Breast epithelium (tissue), 4 donors: ENCODE measurements at places on chromosomes 1 and 21. TPM values are rescaled to one million over a fixed set of nuclear protein-coding genes. Genes with fewer than 3 reads are reported as not detected.
A peak's percentile ranks its signal among the peaks of the same experiment; 100 is the strongest.

DNA sequence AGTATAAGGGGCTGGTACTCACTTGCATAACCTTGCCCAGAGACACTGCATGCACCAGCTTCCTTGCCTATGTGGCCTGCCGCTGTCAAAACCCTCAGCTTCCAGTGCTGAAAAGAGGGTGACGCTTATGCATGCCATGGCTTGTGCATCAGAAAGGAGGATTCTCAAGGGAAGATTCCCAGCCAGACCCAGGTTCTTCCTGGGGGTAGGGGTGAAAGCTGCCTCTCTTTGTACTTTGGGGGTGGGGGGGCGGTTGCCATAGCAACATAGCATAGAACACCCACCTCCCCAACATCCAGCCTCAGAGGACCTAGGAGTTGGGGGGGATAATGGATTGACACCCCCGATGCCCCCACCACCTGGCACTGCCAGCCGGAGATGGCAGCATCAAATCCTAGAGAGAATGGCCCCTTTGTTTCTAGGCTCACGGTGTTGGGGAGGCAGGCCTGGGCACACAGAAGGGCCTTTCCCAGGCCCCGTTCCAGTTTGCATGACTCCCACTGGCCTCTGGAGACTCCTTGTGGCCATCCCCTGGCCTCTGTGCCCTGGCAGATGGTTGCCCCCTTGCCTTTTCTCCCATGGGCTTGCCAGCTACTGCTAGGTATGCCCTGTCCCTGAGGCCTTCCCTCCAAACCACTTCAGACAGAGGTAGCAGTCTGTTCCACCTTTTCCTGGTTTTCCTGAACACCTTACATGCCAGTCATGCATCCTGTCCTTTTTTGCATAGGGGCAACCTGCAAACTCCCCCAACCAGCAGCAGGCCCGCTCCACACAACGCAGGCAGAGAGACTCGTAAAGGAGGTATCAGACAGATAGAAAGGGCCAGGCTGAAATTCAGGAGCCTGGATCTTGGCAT, 44.6 kb downstream of the RHBG start:
- no peak for DNase-seq

DNA sequence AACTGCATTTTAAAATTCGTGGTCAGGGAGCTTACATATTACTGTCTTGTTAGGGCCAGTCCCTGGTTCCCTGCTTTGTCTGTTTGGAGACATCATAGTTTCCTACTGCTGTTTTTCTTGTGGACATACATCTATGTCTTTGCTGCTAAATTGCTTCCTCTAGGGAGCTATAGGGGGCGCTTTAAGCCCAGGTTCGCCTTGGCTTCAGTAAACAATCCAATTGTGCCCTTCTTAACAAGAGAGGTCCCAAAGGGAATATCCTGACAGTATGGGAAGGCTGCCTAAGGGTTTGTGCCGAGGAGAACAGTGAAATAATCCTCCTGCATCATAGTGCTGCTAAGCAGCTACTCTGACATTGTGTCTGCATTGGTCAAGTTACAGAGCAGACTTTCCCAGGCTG, 112.5 kb downstream of the USH2A start:
- no peak for DNase-seq

GRCh38 chr1:17045634-17046333, 8.0 kb downstream of the SDHB start:
- DNase-seq: no peak

GRCh38 chr1:233707153-233707879, 93.4 kb downstream of the KCNK1 start:
- DNase-seq: no peak

Gene PARS2
- total RNA-seq: 4.3 TPM

GRCh38 chr1:8097077-8097799, 71.1 kb upstream of the ERRFI1 start:
- DNase-seq: no peak

Gene MMP23B
- total RNA-seq: 2.7 TPM

- DNase-seq: no peak
Measured at GRCh38 chr1:84573481-84573966, 716 bp downstream of the CTBS start.

DNA sequence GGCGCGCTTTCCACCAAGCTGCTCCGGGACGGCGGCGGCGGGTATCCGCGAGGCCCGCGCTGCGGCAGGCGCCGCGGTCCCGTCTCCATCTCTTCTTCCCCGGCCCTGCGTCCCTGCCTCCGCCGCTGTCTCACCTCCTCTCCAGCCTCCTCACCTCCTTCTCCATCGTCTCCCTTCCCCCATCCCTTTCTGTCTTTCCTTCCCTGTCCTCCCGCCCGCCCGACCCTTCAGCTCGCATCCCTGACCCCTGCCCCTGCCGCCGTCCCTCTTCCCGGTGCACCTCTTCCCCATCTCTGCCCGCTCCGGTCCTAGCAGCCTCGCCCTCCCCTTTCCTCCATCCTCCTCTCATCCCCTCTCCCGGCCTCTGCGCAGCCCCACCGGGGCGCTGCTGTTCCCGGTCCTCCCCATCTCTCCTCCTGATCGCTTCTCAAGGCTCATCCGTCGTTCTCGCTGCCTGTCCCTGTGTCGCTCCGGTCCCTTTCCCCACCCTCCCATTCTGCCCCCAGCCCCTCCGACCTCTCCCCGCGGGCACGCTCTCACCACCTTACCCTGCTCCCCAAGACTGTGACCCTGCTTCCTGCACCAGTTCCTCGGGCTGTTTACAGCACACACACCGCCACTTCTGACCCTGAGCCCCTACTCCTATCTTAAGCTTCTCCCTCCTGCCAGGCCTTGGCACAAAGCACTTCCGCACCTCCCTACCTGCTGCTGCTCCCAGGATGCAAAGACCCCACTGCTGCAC, 760 bp upstream of the NPHP4 start:
- DNase-seq: no peak

DNA sequence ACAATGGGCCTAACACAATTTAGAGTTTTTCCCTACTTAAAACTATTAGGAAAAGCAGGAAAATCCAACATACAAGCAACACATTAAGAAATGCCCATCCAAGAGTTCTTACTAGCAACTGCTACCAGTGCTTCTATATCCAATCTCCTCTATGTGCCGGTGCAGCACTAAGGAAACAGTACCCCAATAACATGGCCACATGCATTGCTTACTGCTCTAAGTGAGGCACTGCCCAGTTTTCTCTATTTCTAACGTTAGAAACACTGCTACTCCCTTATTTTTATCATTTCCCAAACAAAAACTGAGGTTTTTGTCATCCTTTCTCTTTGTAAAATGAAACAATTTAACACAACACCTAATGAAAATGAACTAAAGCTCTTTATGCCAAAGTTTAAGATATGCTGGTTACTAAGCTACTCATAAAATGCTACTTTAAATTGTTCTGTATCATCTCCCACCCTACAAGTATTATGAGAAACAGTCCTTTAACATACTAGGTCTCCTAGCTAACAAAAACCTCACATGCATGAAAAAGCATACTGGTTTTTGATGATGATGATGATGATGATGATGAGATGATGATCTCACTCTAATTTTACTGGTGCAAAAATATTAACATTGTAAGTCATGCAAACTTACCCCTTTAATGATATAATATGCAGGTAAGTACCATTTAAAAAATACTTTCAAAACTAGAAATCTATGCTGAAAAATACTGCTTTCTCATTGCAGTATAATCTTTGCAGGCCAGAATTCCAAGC, 90.7 kb upstream of the TTC39A start:
- DNase-seq: no peak

GRCh38 chr1:96842215-96842614, 120.6 kb downstream of the PTBP2 start:
- DNase-seq: no peak

Gene C4BPA
- total RNA-seq: 6.4 TPM

Gene CD164L2
- total RNA-seq: not detected

Gene FBXO2
- 1.3 TPM for total RNA-seq

DNA sequence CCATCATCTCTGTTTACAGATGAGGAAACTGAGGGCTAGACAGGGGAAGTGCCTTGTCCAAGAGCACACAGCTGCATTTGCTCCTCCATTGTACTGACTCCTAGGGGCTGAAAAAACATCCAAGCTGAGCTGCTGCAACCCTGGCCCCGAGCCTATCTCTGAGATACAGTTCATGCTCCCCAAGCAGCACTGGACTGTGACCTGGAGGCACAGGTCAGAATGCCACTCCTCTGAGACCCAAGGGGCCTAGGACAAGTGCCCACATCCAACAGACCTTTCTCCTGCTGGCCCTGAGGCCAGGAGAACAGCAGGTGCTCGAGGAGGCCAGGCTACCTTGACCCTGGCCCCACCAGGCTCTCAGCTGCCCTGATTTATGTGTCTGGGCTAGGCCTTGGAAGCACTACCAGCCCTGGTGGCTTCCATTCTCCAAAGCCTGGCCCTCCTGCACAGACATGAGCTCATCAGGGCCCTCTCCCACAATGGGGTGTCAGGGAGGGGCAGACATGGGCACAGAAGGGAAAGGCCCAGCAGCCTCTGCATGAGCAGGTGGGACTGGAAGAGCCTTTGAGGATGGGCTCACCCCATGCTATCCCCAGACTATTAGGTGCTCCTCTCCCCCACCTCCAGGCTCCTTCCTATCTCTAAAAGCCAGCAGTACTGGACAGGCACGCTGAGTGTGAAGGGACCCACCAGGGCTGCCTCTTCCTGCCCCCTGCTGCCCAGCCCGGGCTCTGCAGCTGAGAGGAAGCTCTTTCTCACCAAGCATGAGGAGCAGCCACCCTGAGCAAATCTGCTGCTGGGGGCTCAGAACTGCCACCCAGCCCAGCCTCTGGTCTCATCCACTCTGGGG, 18.8 kb downstream of the ADGRB2 start:
- DNase-seq: peak; percentile 38

- peak; percentile 58 for DNase-seq
Measured at GRCh38 chr1:40774266-40774998, 9.2 kb upstream of the KCNQ4 start.

- DNase-seq: no peak
Measured at GRCh38 chr1:119720866-119721440, 9.2 kb downstream of the PHGDH start.

Gene TTC34
- total RNA-seq: 0.66 TPM

Gene SPRR3
- not detected for total RNA-seq

DNA sequence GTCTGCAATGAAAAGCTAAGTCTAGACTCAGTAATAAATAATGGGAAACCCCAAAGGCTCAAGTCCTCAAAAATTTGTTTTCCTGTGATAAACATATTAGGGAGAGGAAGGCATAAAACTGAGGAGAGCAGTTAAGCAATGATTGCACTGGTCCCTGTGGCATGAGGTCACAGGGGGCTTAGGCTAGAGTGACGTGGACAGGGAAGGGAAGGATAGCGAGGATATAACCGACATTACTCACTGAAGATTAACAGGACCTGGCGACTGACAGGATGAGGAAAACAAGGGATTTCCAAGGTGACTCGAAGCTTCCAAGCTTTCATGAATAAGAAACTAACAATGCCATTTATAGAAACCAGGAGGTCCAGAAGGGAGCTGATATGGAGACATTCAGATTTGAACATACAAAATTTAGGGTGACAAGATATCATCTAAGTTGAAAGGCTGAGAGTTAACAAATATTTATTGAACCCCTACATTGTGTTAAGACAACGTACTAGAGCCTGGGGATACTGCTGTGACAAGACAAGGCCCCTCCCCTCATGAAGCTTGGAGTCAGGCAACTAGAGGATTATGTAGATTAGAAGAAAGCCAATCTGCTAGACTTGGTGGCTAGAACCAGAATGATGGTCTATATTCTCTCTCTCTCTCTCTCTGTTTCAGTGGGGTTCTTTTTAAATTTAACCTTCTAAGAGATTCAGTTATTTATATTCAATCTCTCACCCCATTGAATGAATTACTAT, 33.2 kb upstream of the PKN2 start:
- DNase-seq: no peak

GRCh38 chr1:104132382-104132973, 382.8 kb downstream of the AMY1C start:
- no peak for DNase-seq

Gene PTAFR
- total RNA-seq: 6.2 TPM

Gene NCSTN
- 76.0 TPM for total RNA-seq

Gene SPTA1
- 0.33 TPM for total RNA-seq

- DNase-seq: peak; percentile 95
Measured at GRCh38 chr1:31575369-31576140, 760 bp upstream of the TINAGL1 start.

Gene GUCA2B
- not detected for total RNA-seq

DNA sequence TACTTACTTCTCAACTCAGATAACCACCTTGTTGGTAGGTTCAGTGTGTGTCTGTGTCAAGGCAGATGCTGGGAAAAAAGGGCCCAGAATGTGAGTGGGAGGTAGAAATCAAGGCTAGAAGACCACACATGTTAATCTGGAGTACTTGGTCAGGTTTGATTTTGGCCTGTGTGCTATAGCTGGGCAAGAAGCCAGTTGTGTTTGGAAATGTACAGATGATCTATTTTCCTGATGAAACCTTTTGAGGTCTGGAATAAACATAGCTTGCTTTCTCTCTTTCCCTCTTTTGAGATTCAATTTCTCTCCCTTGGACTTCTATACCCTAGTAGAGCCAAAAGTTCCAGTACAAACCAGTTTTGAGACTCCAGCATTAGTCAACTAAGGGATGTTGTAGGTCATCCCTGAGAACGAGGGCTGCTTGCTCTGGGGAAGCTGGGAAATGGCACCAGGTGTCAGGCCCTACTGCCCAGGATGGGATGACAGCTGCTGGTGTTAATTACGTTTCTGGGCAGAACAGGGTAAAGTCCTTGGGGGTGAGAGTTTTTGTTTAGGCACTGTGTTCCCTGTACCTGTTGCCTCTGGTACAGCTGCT, 15.8 kb downstream of the MAPKAPK2 start:
- DNase-seq: no peak

Gene OR2AK2
- total RNA-seq: not detected

GRCh38 chr1:183272390-183272848, 86.4 kb downstream of the LAMC2 start:
- no peak for DNase-seq

GRCh38 chr1:56491441-56491840, 87.9 kb downstream of the PLPP3 start:
- no peak for DNase-seq

- DNase-seq: no peak
Measured at GRCh38 chr1:207999274-207999915, 88.5 kb upstream of the CD34 start.

Gene SNIP1
- 14.7 TPM for total RNA-seq

DNA sequence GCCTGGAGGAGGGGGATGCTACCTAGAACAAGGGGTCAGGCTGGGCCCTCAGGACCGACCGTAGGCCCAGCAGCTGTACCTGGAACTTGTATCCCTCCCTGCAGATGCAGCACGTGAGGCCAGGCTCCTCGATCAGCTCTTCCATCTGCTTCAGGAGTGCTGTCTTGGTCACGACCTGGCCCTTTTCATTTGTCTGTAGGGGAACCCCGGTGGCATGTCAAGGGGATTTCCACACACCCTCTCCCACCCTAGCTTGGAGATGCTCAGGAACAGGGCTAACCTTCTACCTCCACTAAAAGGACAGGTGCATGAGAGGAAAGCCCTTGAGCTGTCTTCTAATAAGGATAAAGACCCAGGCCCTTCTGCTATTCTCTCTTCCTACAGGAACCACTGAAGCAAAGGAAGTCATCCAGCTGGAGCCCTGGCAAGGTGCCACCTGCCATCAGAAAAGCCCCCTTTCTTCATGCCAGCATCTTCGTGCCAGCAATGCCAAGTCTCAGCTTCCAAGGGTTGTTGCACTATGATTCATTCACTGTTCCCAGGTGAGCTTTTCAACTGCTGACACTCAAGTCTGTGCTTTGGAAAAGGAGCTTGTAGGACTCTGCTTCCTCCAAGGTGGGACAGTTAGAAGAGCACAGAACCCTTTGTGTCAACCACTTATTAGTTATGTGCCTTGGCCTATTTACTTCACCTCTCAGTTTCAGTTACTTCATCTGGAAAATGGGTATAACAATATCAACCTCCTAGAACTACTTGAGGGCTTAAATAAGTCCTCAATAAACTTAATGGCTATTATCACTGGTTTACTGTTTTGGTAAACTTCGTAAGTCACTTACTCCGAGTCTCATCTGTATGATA, 122.1 kb downstream of the UBR4 start:
- no peak for DNase-seq

Gene OR2M4
- total RNA-seq: under 0.01 TPM

Gene CTBS
- total RNA-seq: 22.5 TPM
